Stimulated activated CD4-positive, alpha-beta T cell treated with anti-CD3 and anti-CD28 coated beads, TNF-alpha, amount 100 ng/mL, for 1 hour (primary cell): ENCODE measurements at places on chromosomes 11 and 22.

- no peak for DNase-seq
Observed at GRCh38 chr11:27250867-27251665, 111.9 kb downstream of the CCDC34 start.

- no peak for DNase-seq
Observed at GRCh38 chr22:44042249-44043218, 18.4 kb downstream of the PARVB start.

GRCh38 chr11:58513747-58514367 lies 6.0 kb upstream of the OR5B21 start:
- no peak for DNase-seq

GRCh38 chr11:27174672-27175210 lies 134.1 kb downstream of the BBOX1 start:
- DNase-seq: no peak

GRCh38 chr11:78339483-78339882 lies 78.1 kb downstream of the GAB2 start:
- DNase-seq: no peak

DNA sequence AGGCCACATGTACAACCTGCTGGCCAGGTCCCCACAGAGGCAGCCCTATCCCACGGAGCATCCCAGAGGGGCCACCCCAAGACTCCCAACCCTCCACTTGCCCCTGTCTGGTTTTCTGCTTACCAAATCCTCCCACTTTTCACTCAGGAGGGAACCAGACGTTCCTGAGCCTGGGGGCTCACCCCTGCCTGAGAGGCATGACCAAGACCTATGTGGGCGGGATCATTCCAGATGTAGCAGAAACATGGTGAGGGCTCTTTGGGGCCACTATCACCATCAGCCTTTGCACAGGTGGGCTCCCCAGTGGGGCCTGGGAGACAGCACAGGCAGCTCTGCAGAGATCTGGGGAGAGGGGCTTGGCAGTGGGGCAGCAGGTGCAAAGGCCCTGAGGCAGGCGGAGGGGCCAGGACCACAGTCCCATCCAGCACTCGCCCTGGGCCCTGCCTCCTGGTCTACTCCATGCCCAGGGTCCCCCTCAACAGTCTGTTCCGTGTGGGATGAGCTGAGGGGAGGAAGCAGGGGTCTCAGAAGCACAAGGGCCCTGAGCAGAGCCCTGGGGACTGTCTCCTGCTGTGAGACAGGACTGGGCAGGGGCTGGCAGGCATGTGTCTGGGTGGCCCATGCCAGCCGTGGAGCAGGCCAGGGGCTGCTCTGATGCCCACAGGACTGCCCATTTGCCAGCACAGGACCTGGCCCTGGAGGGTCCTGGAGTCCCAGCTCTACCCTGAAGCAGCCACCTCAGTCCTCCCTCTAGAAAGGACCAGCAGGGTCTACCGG lies 9.4 kb downstream of the PIM3 start:
- DNase-seq: no peak

DNA sequence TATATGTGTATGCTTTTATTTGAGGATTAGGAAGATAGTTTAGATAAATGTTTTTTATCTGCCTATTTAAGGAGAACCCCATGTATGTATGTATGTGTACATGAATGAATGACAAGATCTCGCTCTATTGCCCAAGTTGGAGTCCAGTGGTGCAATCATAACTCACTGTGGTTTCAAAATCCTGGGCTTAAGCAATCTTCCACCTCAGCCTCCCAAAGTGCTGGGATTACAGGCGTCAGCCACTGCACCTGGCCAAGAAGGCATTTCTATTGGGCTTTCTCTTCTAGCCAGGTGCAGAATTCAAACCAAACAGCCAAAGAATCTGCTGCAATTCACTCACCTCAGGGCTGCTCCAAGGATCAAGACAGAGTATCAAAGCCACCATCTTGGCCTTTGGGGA lies 25.5 kb upstream of the DGKZ start:
- no peak for DNase-seq

DNA sequence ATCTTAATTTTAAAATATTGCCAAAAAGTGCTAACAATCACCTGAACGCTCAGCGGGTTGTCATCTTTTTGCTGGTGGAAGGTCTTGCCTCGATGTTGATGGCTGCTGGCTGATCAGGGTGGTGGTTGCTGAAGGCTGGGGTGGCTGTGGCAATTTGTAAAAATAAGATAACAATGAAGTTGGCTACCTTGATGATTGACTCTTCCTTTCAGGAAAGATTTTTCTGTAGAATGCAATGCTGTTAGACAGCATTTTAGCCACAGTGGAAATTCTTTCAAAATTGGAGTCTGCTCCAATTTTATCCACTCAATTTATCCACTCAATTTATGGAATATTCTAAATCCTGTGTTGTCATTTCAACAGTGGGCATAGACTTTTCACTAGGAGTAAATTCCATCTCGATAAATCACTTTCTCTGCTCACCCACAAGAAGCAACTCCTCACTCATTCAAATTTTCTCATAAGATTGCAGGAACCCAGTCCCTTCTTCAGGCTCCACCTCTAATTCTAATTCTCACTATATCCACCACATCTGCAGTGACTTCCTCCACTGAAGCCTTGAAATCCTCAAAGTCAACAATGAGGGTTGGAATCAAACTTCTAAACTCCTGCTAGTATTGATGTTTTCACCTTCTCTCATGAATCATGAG lies 78.8 kb downstream of the LINC01488 start:
- no peak for DNase-seq

DNA sequence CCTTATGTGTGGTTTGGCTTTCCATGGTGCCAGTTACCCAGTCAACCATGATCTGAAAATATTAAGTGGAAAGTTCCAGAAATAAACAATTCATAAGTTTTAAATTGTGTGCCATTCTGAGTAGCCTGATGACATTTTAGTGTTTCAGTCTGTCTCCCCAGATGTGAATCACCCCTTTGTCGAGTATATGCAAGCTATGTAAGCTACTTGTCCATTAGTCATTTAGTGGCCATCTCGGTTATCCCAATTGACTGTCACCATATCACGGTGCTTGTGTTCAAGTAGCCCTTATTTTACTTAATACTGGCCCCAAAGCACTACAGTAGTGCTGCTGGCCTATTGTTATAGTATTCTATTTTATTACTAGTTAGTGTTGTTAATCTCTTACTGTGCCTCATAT lies 44.9 kb downstream of the ATG16L2 start:
- DNase-seq: no peak

DNA sequence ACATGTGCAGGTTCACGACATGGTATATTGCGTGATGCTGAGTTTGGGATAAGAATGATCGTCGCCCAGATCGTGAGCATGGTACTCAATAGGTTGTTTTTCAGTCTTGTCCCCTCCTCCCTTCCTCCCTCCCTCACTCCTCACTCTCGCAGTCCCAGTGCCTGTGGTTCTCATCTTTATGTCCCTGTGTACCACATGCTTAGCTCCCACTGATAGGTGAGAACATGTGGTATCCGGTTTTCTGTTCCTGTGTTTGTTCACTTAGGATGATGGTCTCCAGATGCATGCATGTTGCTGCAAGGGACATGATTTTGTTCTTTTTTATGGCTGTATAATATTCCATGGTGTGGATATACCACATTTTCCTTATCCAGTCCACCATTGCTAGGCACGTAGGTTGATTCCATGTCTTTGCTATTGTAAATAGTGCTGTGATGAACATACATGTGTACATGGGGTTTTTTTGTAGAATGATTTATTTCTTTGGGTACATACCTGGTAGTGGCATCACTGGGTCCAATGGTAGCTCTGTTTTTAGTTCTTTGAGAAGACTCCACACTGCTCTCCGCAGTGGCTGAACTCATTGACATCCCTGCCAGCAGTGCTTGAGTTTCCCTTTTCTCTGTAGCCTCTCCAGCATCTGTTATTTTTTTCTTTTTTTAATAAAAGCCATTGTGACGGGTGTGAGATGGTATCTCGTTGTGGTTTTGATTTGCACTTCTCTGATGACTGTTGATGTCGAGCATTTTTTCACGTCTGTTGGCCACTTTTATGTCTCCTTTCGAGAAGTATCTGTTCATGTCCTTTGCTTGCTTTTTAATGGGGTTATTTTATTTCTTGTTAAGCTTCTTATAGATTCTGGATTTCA lies 16.4 kb downstream of the ZBED4 start:
- DNase-seq: no peak

- no peak for DNase-seq
Observed at GRCh38 chr22:47515384-47516125, 753.1 kb downstream of the TBC1D22A start.
